ENCODE measurements at places on chromosomes 3 and 15.
A peak's percentile ranks its signal among the peaks of the same experiment; 100 is the strongest.

DNA sequence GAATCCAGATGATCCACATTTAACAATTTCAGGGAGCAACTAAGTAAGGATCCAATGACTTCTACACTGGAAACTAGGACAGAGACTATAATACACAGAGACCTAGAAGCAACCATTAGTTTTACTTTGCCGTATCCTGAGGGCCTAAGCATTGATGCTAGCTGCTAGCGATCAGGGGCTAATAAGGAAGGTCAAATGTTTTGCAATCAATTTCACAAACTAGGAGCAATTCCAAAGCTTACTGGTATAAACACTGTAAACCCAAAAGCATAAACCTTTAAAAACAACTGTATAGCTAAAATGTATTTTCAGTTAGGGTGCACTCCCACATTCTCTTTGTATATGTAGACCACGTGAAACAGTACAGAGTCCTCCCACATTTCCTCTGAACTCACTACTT is 31.5 kb downstream of the FBN1 start:
- no peak for DNase-seq

DNA sequence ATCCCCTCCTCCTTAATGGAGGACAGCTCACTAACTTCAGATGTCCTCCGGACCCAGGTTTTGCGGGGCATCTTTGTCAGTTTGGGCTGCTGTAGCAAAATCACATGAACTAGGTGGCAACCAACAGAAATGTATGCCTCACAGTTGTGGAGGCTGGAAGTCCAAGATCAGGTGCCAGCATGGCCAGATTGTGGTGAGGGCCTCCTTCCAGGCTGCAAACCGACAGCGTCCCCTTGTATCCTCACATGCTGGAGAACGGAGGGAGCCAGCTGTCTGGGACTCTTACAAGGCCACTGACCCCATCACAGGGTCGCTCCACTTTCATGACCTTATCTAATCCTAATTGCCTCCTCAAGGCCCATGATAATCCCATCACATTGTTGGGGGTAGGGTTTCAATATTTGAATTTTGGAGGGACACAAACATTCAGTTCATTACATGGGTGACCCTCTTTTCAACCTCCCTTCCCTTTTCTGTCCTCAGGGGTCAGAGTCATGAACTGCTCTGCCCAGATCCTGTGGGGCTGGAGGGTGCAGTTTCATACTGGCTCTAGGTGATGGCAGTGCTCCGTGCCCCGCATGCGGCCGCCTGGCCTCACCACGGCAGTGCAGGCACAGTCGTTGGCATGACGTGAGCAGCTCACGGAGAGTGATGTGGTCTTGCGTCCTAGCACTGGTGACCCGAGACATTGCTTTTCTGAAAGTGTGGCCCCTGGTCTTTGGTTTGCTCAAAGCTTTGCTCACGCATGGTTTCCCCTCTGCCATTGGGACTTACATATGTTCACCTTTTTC is 58.4 kb downstream of the DNASE1L3 start:
- DNase-seq = no peak

DNA sequence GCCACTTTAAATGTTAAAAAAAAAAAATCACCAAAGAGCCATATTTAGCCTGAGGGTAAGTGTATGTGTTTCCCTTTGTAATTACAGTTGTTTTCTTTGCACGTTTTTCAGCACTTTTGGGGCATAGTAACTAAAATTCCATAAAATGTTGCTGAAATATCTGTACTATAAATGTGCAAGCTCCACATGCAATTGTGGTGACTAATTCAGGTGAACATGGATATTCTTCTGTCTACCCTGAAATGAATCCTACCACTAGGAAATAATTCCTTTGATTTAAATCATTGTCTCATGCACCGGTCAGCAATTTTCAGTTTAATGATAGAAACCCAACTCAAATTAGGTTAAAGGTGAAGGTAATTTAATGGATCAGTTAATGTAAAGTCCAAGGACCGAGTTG is 13.1 kb upstream of the TFG start:
- no peak for DNase-seq

DNA sequence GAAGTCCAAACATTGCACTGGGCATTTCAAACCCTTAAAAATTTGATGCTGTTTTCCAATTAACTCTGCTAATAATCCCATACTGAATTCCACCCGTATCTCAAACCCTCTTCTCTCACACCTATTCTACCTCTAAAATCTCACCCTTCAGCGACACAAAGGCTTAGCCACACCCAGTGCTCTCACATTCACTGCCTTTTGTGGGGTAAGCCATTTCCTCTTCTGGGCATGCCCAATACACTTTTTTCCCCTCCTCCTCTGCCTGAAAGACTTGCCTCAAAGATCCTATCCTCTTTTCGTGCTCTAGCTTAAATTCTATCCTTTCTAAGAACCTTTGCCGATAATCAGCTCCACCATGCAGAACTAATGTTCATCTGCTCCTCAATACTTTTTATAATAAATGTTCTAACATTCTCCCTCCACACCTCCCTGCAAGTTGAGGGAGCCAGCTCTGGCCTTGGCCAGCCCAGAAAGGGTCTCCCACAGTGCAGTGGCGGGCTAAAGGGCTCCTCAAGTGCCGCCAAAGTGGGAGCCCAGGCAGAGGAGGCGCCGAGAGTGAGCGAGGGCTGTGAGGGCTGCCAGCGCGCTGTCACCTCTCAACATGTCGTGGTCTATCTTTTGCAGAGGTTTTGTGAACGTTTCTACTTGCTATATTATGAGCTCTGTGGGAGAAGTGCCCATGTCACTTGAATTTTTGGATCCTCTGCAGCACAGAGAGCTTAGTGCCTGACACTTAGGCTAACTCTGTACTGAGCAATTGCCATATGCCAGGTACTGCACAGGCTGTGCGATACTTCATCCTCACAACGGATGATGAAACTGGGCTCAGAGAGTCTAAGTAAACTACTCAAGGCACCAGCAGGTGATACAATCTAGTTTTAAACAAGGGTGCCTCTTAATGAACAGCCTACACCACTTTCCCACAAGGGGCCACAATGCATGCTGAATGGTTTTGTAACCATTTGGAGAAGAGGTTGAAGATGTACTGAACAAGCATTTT is 53.6 kb upstream of the BCL6 start:
- peak; percentile 54 for DNase-seq

GRCh38 chr3:139261754-139262586 is 81.8 kb upstream of the MRPS22 start:
- no peak for DNase-seq

- DNase-seq = no peak
Observed at GRCh38 chr15:80426316-80426715, 22.1 kb downstream of the ARNT2 start.

GRCh38 chr15:66765478-66766281 is 63.6 kb downstream of the SMAD6 start:
- no peak for DNase-seq

DNA sequence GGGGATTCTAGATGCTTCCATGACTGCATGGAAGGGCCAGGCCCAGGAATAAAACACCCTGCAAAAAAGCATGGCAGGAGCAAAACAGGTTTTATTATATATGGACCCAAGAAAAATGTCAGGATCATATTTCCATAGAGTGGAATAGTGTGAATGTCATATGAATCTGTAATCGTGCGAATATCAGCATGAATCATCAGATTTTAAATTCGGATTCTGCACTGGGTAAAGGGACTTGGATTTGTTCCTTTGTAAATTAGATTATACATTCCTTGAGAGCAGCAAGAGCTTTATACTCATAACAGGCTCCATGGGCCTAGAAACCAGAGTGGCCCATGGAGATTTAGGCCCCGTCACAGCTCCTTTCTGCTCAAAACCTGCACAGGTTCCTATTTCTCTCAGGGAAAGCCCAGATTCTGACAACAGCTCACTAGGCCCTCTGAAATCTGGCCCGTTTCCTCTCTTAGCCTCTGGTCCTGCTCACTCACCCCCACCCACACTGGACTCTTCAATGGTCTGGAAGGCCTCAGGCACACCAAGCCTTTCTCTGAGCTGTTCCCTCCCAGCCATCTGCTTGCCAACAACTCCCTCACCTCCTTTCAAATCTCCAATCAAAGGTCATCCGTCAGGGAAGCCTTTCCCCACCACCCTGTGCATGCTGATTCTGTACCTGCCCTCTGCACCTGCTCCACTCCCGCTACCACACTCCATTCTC is 76.0 kb downstream of the FEM1B start:
- no peak for DNase-seq

DNA sequence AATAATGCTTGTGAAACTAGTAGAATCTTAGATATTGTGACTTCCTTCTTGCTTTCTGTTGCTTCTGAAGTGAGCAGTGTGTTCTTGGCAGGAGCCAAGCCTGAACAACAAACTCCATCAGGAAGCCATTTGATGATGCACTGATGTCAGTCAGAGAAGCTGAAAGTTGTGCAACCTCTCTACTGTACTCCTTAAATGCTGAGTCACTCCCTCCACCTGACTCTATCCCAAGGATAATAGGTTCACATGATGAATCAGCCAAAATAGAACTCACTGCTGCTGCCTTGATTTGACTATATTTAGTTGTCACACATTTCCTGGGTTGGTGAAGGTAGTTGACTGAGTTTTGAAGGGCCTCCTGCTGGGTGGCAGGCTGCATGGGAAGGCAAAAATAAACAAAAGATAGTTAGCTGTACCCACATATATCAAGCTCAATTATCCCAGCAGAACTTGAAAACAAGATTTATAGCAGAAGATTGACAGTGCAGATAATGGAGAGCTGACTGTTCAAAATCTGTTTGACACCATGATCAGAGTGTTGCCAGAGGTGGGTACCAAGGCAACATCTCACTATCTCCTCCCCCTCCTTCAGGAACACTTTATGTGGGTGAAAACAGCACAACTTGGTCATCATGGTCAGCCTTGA is 328.4 kb upstream of the DPH6 start:
- DNase-seq = no peak

- no peak for DNase-seq
Observed at GRCh38 chr3:97871801-97872524, 50.2 kb downstream of the CRYBG3 start.

- DNase-seq = peak; percentile 9
Observed at GRCh38 chr3:127374086-127375010, 86.5 kb upstream of the PRR20G start.

GRCh38 chr15:77546050-77546501 is 86.6 kb downstream of the LINGO1 start:
- DNase-seq = no peak

GRCh38 chr3:70308760-70309159 is 3.7 kb downstream of the MDFIC2 start:
- no peak for DNase-seq

GRCh38 chr15:72168808-72169190 is 28.8 kb downstream of the GRAMD2A start:
- no peak for DNase-seq

GRCh38 chr3:62708638-62709373 is 166.4 kb downstream of the CADPS start:
- no peak for DNase-seq

GRCh38 chr3:183591881-183592521 is 36.5 kb upstream of the KLHL6 start:
- DNase-seq = no peak

GRCh38 chr3:83460052-83460451 is 1498.7 kb upstream of the CADM2 start:
- DNase-seq = no peak

GRCh38 chr15:63968122-63968524 is 78.2 kb downstream of the DAPK2 start:
- no peak for DNase-seq

- no peak for DNase-seq
Observed at GRCh38 chr3:147393261-147393942, 12.9 kb downstream of the ZIC4 start.

GRCh38 chr3:65577843-65578430 is 460.8 kb downstream of the MAGI1 start:
- no peak for DNase-seq

DNA sequence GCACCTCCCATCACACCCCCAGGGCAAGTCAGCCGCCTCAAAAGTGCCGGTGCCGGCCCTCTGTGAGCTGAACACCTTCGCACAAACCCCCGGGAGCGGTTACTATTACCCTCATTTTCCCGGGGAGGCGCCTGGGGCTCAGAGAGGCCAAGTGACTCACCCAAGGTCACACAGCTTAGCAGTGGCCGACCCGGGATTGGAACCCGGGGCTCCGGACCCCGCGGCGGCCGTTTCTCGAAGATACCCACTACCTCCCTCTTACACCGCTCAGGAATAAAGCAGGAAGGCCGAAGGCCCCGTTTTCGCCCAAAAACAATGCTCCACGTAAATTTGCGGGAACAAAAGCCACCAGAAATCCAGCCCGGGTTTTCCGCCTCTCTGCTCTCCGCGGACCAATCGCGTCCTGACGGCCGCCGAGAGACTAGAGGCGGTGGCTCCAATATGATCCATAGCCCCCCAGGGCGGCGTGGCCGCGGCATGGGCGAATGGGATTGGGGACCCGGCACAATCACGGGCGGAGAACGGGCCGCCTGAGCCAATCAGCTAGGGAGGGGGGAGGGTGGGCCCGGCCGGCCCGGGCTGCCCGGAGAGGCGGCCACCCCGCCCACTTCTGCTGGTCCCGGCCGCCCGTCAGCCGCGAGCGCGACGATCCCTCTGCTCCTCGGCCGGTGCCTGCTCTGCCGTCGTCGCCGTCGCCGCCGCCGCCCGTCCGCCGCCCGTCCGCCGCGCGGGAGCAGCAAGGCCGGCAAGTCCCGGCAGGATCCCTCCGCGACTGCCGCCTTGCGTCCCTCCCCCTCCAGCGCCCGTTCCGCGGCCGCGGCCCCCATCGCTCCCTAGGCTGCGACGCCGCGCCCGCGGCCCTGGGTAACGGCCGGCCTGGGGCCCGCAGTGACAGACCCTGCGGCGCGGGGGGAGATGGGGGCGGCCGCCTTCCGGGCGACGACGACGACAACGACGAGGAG is 177.0 kb downstream of the OR4M2 start:
- no peak for DNase-seq

DNA sequence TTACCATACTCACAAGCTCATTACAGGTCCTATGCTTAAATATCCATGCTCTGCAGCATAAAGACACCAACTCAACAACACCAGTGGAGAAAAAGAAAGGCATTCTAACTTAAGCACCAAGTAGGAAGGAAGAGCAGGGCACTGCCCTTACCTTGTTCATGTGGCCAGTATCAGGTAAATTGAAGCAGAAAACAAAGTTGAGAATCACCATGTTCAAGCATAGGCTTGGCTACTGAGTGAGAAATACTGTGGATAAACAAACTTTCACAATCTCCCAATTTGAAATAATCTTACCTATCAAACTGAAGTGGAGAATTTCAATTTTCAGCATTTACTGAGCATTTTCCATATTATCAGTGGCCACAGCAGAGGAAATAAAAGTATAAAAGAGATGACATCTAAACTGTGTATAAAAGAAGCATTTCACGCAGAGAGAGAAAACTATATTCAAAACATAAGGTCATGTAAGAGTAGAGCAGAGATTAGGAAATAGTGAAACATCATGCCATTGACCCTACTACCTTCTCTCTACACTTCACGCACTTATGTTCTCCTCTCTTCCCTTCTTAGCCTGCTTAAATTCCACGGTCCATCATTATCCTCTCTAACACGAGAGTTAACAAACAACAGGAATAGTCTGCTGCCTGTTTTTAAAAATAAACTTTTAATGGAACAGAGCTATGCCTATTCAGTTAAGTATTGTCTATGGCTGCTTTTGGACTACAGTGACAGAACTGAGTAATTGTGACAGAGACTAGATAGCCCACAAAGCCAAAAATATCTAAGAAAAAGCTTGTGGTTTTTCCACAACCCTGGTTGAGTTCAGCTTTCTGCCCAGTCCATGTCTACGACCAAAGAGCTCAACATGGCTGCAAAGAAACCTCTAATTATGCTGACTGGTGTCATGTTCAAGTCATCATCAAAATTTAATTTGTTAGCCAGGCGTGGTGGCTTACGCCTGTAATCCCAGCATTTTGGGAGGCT is 142.5 kb downstream of the NR1I2 start:
- DNase-seq = no peak

- DNase-seq = no peak
Observed at GRCh38 chr3:19994796-19995195, 17.3 kb downstream of the PP2D1 start.

GRCh38 chr3:17372362-17373210 is 369.8 kb downstream of the TBC1D5 start:
- DNase-seq = no peak
